ENCODE measurements at places on chromosomes 4 and X. TPM values are rescaled to one million over a fixed set of nuclear protein-coding genes. Genes with fewer than 3 reads are reported as not detected.

NALF2 gene
- total RNA-seq, result 0.43 TPM

CFAP99 gene
- 2.6 TPM for total RNA-seq

CDKL2 gene
- total RNA-seq, result 16.3 TPM

DNA sequence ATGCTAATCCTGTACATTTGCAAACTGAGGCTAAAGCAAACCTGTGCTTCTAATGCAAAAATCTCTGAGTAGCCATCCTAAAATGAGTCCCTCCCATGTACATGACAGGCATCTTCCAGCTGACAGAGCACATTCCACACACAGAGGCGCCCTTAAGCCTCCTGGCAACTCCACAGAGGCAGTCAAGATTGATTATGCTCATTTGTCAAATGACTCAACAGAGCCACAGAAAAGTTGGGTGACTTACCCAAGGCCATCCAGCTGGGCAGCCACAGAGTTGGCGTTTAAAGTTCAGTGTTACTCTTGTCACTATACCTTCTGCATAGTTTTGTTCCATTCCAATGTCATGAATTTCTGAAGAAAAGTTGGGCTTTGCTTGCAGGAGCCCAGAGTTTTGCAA lies 394.6 kb upstream of the FGF13 start:
- no peaks in the 10 kb centered on the region for H3K27me3 ChIP-seq
- no peak overlapping the region for H3K4me3 ChIP-seq
- no peak for DNase-seq
- no peak overlapping the region for H3K27ac ChIP-seq

DNA sequence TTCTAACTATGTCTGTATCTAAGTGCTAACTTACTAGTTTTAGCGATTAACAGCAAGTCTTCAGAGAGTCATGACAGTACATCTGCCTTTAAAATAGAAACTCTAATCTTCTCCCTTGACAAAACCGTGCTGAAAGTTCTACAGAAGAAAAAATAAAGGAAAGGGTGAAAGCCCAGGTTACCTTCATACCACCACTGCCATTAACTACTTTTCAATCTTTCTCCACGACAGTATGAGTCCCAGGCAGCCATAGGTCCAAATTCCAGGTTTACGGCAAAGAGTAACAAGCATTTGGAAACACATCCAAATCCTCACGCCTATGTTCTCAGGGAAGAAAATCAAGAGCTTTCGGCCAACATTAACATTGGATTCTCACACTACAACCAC lies 12.4 kb upstream of the ZCCHC13 start:
- no peaks in the 10 kb centered on the region for H3K36me3 ChIP-seq
- H3K4me1 ChIP-seq, result no peaks in the 10 kb centered on the region
- no peak for DNase-seq
- H3K27me3 ChIP-seq, result peaks cover 5% of the 10 kb centered on the region

DNA sequence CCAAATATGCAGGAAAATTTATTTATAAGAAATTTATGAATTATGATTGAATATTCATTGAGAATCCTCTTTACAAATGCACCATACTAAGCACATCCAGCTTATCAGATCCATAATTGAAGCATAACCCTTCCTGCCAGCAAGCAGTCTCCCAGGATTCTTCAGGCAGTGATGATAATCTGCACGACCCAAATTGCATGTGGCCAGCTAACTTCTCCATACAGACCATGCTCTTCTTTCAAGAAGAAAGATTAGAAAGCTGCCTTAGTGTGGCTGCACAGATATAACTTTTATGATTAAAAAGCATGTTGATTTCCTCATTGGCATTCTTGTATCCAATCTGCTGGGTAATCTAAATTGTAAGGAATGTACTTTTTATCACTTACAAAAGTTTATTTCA lies 3.3 kb upstream of the CBR4 start:
- H3K4me3 ChIP-seq, result no peak overlapping the region
- H3K27me3 ChIP-seq, result no peaks in the 10 kb centered on the region
- no peak overlapping the region for H3K27ac ChIP-seq
- no peaks in the 10 kb centered on the region for H3K36me3 ChIP-seq

GRCh38 chr4:185945252-185945651 lies 123.7 kb upstream of the TLR3 start:
- DNase-seq, result no peak
- no peak overlapping the region for H3K27ac ChIP-seq
- no peak overlapping the region for H3K4me3 ChIP-seq
- no peaks in the 10 kb centered on the region for H3K36me3 ChIP-seq
- H3K27me3 ChIP-seq, result no peaks in the 10 kb centered on the region

- H3K4me3 ChIP-seq, result no peak overlapping the region
- no peaks in the 10 kb centered on the region for H3K27me3 ChIP-seq
- H3K27ac ChIP-seq, result no peak overlapping the region
- no peak for DNase-seq
Observed at GRCh38 chr4:77148078-77148477, 8.9 kb upstream of the CCNG2 start.

GRCh38 chr4:4981827-4982226 lies 37.4 kb downstream of the CYTL1 start:
- no peak overlapping the region for H3K4me3 ChIP-seq
- H3K27ac ChIP-seq, result no peak overlapping the region

GRCh38 chrX:18026166-18026565 lies 165.1 kb upstream of the RAI2 start:
- no peak overlapping the region for H3K4me3 ChIP-seq
- H3K36me3 ChIP-seq, result no peaks in the 10 kb centered on the region
- H3K27me3 ChIP-seq, result peaks cover 6% of the 10 kb centered on the region
- H3K4me1 ChIP-seq, result no peaks in the 10 kb centered on the region

Data from lung (tissue), 17 donors.